ENCODE measurements at places on chromosomes 6 and 20. TPM values are rescaled to one million over a fixed set of nuclear protein-coding genes. Genes with fewer than 3 reads are reported as not detected.
A peak's percentile ranks its signal among the peaks of the same experiment; 100 is the strongest.

DNA sequence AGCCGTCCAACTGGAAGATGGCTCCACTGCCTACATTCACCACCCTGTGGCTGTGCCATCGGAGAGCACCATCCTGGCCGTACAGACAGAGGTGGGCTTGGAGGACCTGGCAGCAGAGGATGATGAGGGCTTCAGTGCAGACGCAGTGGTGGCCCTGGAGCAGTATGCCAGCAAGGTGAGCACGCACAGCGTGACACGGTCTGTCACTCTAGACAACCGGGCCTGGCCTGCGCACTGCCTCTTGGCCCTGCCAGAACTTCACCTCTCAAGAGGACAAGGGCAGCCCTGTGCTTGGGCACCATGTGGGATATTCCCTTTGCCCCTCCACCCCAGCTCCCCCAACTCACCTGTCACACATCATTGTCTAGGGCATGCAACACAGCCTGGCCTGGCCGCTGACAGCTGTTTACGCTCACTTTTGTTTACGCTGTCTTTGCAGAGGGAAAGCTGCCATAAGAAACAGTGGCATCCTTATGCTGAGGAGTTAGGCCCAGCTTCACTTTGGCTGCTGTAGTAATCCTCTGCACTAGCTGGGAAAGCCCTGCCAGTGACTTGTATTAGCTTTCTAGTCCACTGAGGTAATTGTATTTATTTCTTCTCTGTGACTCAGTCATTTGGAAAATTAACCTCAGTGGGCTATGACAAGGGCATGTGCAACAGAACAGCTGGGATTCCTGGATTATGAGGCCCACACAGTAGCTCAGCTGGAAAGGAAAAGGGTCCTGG lies 9.8 kb upstream of the DEF6 start:
- DNase-seq = no peak

- DNase-seq = no peak
These were observed 2.2 kb downstream of the APCDD1L start for GRCh38 chr20:58512808-58513552.

GRCh38 chr20:63074182-63074581 lies 67.4 kb upstream of the BHLHE23 start:
- DNase-seq = no peak

GRCh38 chr20:57913156-57913930 lies 203.5 kb upstream of the PMEPA1 start:
- no peak for DNase-seq

DNA sequence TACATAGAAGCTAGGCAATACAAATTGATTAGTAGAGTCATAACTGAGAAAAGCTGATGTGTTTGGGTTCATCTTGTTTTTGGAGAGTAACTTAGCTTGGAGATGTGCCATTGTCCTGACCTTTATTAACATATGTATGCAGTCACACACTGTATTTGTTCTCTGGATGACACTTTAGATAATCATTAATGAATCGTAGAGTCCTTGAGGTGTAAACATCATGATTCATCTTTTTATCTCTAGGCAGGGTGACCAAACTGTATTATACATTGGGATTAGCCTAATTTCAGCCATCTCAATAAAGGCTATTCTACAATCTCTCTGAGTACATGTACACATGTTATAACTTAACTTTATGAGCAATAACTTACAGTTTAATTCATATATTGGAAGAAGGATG lies 3.6 kb upstream of the MTCL3 start:
- DNase-seq = peak; percentile 11

The CALHM5 gene
- not detected for polyA plus RNA-seq

- DNase-seq = peak; percentile 74
These were observed 2.5 kb downstream of the LY6G6D start for GRCh38 chr6:31717499-31718222.

DNA sequence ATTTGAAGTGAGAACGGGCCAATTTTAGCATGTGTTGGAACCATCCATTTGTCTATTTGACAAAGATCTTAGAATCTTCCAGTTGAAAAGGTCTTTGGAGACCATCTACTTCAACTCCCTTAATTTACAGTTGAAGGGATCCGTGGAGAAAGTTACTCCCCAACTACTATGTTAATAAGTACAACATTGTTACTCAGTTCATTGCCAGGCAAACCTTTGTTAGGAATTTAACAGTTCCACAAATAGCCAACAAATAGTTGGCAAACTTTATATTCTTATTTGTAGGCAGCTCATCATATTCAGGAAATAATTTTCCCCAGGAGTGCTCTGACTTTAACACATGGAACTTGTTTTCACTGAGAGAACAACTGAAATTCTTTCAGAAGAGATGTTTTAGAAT lies 81.0 kb upstream of the FLRT3 start:
- DNase-seq = no peak

- DNase-seq = no peak
These were observed 10.4 kb upstream of the ZFAND3 start for GRCh38 chr6:37809197-37809543.

DNA sequence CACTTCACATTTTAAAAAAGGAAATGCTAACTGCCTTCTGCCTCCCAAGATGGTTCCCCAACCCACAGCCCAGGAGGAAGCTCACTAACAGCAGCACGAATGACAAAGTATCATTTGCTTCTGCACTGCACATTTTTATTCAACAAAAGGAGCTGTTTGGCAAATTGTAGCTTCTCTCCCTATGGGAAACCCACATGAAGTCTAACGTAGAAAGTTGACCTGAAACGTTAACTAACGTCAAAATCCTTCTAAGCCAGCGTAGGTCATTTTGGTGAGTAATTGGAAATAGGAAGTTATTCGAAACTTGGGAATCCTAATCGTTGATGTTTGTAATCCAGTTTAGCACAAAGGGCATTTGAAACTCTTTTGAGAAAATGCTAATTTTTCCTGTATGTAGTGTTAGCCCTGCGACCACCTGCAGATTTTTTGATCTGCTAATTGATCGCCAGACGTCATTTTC lies 2.9 kb downstream of the SALL4 start:
- DNase-seq = no peak

DNA sequence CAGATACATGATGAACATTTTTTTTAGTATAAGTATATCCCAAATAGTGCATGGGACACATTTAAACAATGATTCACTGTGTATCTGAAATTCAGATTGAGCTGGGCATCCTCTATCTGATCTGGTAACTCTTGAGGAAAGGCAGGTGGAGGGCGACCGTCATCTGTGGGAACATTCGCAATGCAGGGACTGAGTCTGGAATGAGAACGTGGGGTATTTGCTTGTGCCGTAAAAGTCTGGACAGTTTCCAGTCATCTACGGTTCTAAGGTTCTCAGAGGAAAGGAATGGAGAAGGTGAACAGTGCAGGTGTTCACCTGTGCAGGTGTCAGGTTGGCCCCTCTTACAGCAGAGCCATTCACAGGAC lies 22.6 kb downstream of the CTCFL start:
- DNase-seq = no peak

The BMP5 gene
- polyA plus RNA-seq = not detected

GRCh38 chr6:108395297-108395696 lies 100.4 kb downstream of the AFG1L start:
- no peak for DNase-seq

DNA sequence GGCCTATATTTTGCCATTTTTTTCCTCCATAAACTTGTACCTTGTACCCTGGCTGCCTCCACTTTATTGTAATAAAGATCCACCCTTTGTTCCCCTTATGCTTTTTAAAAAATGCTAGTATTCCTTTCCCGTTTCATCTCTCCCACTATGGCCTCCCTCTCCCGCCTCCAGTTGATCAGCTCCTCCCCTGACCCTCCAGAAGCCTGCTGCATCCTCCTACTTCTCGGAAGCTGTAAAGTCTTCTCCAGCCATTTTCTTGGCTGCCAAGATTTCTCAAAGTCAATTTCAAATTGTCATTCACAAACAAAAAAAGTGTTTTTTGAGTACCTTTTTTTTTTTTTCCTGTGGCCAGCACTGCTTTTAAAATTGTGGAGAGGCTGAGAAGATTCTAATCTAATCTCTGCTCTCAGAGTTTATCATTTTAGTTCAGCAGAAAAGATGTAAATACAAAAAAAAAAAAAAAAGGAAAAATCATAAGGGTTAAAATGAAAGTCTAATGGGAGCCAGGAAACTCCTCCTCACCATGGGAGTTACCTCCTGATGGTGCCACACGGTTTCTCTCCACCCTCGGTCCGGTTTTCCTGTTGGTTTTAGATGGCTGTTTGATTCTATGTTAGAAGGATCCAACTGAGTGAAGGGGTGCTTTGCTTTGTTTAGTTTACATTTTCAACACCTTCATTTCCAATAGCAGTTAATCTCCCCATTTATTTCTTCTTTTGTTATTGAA lies 103.0 kb upstream of the KCNK16 start:
- DNase-seq = no peak

- peak; percentile 94 for DNase-seq
These were observed 212.1 kb upstream of the SOX4 start for GRCh38 chr6:21381331-21381963.

- no peak for DNase-seq
These were observed 143.4 kb upstream of the MYLIP start for GRCh38 chr6:15985379-15985959.

The GINS1 gene
- polyA plus RNA-seq = 10.3 TPM

The LY6G5B gene
- polyA plus RNA-seq = 15.7 TPM

DNA sequence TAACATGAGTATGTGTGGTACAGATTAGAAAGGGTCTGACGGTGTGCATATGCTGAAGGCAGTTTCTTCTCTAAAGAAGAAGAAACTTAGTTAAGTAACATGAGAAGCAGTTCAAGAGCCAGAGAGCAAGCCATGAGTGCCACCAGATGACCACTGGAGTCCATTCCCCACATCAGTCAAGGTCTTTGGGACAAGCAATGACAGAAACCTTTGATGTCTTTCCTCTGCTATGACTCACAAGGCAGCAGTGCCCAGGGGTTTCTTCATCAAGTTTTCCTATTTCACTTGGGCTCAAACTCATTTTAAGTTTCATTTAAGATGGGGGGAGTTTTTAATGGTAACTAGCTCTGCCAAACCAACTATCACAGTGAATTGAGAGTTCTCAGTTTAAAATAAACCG lies 303.8 kb upstream of the TBX18 start:
- no peak for DNase-seq

The GRM1 gene
- polyA plus RNA-seq = not detected

The EYS gene
- 0.29 TPM for polyA plus RNA-seq

GRCh38 chr6:99066044-99066443 lies 118.3 kb upstream of the FBXL4 start:
- DNase-seq = no peak

Data from HepG2 (cell line).